ENCODE measurements at places on chromosomes 2 and 18. TPM values are rescaled to one million over a fixed set of nuclear protein-coding genes. Genes with fewer than 3 reads are reported as not detected.

DNA sequence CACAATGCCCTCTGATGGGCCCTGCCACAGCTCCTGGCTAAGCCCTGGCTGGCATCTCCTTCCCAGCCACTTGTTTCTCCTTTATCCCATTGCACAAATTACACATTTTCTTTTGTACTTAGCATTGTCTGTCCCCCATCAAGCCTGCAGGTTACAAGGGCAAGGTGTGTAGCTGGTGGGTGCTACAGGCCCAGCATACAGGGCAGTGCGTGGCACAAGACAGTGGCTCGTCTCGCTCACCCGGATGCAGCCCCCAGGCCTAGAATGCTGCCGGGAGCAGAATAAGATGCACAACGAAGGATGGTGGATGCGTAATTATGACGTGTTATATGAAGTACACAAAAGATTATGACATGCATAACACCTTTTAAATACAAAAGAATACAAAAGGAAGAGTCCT is 87.6 kb downstream of the EIPR1 start:
- H3K27me3 ChIP-seq, result no peaks in the 10 kb centered on the region
- peak overlapping the region; percentile 6 for H3K27ac ChIP-seq
- H3K4me3 ChIP-seq, result no peak overlapping the region
- H3K4me1 ChIP-seq, result no peaks in the 10 kb centered on the region

Gene TACR1
- not detected for total RNA-seq

DNA sequence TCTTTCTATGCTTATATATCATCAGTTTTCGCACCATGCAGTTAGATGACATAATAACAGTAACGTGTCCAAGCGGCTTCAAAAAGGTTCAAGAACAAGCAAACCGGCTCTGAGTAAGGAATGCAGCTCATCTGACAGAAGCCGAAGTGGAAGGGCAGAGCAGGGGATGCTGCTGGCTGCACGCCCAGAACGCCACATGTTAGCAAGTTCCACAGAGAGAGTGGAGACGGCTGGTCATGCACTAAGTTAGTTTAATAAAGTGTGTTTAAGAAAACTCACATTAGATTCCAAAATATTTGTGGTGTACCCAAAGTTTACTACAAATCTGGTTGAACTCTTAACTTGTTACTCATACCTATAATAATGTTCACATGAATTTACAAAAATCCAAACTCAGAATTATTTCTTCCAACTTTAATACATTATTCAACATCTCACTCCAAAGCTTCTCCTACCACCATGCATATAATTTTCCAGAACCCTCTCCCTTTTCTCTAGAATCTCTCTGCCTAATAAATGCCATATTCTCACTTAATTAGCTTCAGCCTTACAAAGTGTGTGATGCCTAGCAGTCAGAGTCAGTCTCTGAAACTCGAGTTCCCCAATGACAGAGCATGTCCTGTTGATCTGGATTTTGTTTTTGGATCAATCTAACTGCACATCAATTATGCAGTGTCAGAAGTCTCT is 170.0 kb downstream of the DNAH7 start:
- no peaks in the 10 kb centered on the region for H3K36me3 ChIP-seq
- no peak for DNase-seq
- no peak overlapping the region for H3K4me3 ChIP-seq
- peaks cover 3% of the 10 kb centered on the region for H3K27me3 ChIP-seq

GRCh38 chr2:201093573-201093972 is 21.8 kb downstream of the NDUFB3 start:
- DNase-seq, result no peak
- H3K4me3 ChIP-seq, result no peak overlapping the region
- H3K36me3 ChIP-seq, result peaks cover 6% of the 10 kb centered on the region
- no peaks in the 10 kb centered on the region for H3K27me3 ChIP-seq
- H3K4me1 ChIP-seq, result no peaks in the 10 kb centered on the region

GRCh38 chr2:144389151-144389929 is 130.6 kb downstream of the ZEB2 start:
- H3K27me3 ChIP-seq, result no peaks in the 10 kb centered on the region
- H3K27ac ChIP-seq, result no peak overlapping the region
- H3K4me1 ChIP-seq, result no peaks in the 10 kb centered on the region
- peaks cover 1% of the 10 kb centered on the region for H3K36me3 ChIP-seq

DNA sequence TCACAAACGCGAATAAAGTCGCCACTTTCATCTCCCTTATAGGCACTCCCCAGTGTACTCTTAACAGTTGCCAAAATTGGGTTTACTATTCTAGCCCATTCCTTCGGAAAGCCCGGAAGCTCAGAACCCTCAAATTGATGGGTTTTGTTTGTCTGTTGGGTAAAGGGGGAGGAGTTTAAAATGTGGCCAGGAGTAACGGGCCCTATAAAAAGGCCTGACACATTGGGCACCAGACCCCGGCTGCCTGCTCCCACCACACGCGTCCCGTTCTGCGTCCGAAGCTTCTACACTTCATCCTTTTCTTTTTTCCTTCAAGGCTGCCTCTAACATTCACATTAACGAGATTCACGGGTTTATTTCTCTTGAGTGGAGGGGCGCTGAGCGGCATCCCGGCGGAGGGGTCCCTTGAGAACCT is 837 bp downstream of the NHEJ1 start:
- H3K27ac ChIP-seq, result peak overlapping the region; percentile 88
- peaks cover 4% of the 10 kb centered on the region for H3K36me3 ChIP-seq
- H3K4me1 ChIP-seq, result peaks cover 13% of the 10 kb centered on the region
- DNase-seq, result no peak
- peak overlapping the region; percentile 80 for H3K4me3 ChIP-seq

GRCh38 chr2:236501531-236501930 is 68.1 kb upstream of the ACKR3 start:
- H3K4me1 ChIP-seq, result no peaks in the 10 kb centered on the region
- no peak for DNase-seq
- no peak overlapping the region for H3K27ac ChIP-seq
- peaks cover 10% of the 10 kb centered on the region for H3K27me3 ChIP-seq
- no peak overlapping the region for H3K4me3 ChIP-seq

- H3K27ac ChIP-seq, result no peak overlapping the region
- H3K36me3 ChIP-seq, result peaks cover 30% of the 10 kb centered on the region
- no peaks in the 10 kb centered on the region for H3K27me3 ChIP-seq
- no peak for DNase-seq
- peaks cover 1% of the 10 kb centered on the region for H3K4me1 ChIP-seq
Observed at GRCh38 chr2:43885132-43885632, 46.4 kb downstream of the ABCG8 start.

GRCh38 chr2:19038071-19039015 is 320.1 kb downstream of the OSR1 start:
- no peaks in the 10 kb centered on the region for H3K4me1 ChIP-seq
- DNase-seq, result no peak
- H3K4me3 ChIP-seq, result no peak overlapping the region
- no peaks in the 10 kb centered on the region for H3K27me3 ChIP-seq
- no peak overlapping the region for H3K27ac ChIP-seq
- no peaks in the 10 kb centered on the region for H3K36me3 ChIP-seq

- no peaks in the 10 kb centered on the region for H3K36me3 ChIP-seq
- H3K27me3 ChIP-seq, result no peaks in the 10 kb centered on the region
- H3K4me1 ChIP-seq, result no peaks in the 10 kb centered on the region
- H3K4me3 ChIP-seq, result no peak overlapping the region
- H3K27ac ChIP-seq, result no peak overlapping the region
- no peak for DNase-seq
Observed at GRCh38 chr2:239778861-239779558, 246.1 kb downstream of the NDUFA10 start.

DNA sequence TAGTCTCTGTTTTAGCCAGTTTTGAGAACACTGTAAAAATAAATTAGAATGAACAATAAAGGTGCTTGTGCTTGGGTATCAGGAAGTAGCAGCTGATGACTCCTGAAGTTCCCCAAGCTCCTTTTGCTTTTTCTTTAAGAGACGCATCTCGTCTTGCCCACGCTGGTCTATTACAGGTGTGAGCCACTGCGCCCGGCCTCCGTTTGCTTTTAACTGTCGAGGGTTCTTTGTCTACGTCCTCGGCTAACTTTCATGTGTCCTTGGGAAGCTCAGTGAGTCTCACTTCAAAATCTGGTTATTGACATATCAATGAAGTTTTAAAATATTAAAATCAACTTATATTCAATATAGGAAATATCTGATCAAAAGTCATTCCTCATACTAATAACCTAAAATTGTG is 246.5 kb downstream of the FBXO15 start:
- H3K4me1 ChIP-seq, result no peaks in the 10 kb centered on the region
- no peak overlapping the region for H3K4me3 ChIP-seq
- no peaks in the 10 kb centered on the region for H3K36me3 ChIP-seq
- no peak overlapping the region for H3K27ac ChIP-seq
- H3K27me3 ChIP-seq, result peaks cover 11% of the 10 kb centered on the region
